ENCODE measurements at places on chromosomes 7 and 10.

DNA sequence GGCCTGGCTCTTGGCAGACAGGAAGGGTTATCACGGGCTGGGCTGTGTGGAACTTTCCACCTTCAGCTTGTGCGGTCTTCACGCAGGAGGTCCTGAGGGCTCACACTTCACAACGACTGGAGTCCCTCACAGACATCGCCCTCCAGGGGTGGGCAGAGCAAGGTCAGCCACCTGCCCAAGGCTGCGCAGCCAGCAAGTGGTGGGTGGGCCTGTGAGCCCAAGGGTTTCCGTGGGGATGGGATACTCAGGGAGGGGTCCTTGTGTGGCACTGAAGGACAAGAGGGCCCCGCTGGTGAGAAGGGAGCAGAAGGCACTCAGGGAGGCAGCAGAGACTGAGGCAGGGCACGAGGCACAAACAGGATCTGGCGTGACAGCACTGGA lies 22.0 kb downstream of the PDIA4 start:
- DNase-seq: no peak

DNA sequence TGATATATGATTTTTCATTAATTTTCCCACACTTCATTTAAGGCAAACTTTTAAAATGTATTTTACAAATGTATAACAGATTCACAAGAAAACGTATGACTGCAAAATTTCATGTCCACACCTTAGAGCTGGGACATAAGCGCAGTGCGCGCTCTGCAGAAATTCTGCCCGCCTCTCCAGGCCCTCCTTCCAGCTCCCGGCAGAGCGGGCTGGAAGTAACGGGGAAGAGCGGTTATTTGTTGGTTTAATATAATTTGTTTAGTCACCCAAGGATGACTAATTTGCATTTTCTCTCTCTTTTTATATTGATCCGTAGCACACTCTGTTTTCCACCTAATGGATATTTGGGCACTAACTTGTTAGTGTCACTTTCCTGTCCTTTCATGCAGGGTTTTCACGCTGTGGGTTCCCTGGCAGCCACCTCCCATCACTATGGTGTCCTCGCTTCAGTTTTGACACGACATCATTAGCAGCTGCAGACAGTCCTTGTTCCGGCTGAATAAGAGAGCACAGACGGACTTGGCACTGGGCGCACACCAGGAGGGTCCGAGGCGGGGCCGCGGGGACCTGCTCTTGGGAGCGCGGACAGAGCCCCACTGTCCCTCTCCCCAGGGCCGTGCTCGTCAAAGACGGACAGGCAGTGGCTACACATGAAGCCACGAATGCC lies 129.2 kb upstream of the SEC61G start:
- no peak for DNase-seq

- no peak for DNase-seq
Observed at GRCh38 chr7:684416-684815, 42.1 kb upstream of the DNAAF5 start.

- DNase-seq: no peak
Observed at GRCh38 chr7:139384611-139385010, 24.9 kb downstream of the LUC7L2 start.

GRCh38 chr7:151590850-151591771 lies 71.4 kb upstream of the RHEB start:
- DNase-seq: no peak

DNA sequence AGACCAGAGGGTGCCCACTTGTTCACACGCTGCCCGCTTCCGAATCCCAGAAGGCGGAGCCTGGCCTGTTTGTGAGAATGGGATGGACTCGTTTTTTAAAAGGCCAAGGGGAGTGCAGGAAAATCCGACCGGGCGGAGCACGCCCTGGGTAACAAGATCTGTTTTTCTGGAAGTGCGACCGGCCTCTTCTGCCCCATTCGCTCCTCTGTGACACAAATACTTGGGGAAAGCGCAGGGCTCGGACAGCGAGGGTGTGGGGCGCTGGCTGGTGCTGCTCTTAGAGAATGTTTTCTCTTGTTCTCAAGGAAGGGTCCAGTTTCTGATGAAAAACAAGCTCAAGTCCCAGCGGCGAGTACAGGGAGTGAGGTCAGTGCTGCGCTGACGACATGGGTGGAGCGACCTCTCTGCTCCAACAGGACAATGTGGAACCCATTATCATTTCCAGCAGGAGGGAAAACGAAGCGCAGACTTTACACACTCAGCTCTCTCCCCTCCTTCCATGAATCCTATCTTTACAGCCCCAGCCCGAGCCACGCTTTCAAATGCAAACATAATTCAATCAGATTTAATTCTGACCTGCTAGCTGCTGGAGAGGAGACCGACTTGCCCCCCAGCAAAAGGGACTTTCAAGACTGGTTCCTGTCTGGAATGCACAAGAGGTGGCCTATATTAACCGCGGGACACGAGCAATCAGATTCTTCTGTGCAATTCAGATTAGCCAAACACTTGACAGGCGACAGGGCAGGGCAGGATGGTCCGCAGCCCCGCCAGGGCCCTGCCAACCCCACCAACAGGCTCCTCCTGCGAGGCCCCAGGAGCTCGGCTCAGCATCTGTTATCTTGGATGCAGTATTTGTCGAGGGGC lies 1.1 kb downstream of the RADIL start:
- no peak for DNase-seq

DNA sequence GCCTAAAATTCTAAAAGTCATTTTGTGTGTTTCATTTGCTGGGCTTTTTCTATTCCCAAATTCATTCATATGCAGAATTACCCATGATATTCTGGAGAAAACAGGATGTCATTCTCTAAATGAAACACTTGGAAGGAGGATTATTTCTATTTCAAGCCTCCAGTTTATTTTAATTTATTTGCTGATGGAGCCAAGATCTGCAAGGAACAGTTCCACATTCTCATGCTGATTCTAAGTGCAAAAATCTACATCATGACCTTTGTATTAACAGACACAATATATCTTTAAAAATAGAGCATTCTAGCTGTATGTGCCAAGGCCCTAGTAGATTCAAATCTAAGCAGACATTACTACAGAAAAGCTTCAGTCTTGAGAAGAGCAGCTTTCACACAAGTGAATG lies 51.3 kb upstream of the KCND2 start:
- no peak for DNase-seq

DNA sequence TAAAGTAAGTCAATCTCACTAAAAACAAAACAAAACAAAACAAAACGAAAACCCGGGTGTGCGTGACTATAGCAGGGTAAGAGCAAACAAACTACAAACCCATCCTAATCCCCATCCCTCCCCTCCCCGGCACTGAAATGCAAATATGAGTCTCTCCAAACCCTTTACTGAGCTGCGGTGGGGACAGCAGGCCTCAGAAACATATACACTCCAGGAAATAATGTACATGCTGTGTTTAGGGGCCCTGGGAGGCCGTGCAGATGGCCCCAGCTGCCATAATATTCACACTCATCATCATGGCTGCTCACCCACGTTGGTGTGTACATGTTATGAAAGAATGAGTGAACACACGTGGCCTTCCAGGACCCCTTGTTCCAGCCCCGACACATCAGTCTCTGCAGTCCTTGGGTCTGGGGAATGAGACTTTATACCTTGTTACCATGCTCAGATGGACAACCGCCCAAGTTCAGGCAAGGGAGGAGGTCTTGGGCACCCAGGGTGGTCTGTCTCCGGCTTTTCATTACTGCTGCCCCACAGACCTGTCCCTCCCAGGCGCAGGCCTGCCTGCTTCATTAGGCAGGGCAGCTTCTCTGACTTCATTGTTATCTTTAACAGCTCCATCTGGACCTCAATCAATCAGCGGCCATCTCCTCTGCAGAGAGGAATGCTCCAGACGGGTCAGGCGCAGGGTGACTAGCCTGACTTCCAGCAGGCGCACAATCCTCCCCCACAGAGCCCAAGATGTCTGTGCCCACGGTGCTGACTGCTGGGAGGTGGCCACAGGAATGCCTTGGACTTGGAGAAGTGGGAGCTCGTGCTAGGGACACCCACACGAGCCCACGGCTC lies 20.6 kb downstream of the HSPA12A start:
- DNase-seq: no peak

DNA sequence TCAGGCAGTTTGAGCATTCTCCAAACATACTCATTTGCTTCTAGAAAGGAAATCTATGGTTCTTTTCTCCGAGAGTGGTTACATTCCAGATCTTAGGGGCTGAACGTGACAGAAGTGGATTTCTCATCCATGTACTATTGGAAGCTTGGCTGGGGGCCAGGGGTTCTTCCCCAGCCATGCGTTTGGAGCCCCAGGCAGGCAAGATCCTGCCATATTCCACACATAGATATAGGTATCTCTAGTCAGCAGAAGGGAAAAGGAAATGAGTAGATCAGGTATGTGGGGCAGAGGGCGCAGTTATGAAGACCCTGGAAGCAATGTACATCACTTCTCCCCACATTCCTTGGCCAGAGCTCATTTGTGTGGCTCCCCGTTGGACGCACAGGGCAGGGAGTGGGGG lies 299.8 kb downstream of the CCDC3 start:
- no peak for DNase-seq

DNA sequence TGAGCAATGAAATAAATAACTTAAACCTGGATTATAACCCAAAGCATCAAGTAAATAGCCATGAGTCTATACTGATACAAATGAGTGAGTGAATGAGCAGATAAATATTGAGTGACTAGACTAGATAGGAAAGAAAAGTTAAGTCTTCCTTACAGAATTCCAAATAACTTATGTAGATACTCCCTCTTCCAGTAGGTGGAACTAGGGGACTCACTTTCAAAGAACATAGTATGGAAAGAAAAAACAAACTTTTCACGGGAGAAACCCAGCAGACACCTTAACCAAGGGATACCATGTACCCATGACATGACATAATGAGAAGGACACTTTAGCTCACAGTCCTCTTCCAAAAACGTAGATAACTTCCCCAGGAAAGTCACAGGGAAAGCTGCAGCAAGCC lies 32.2 kb downstream of the CSGALNACT2 start:
- DNase-seq: no peak

DNA sequence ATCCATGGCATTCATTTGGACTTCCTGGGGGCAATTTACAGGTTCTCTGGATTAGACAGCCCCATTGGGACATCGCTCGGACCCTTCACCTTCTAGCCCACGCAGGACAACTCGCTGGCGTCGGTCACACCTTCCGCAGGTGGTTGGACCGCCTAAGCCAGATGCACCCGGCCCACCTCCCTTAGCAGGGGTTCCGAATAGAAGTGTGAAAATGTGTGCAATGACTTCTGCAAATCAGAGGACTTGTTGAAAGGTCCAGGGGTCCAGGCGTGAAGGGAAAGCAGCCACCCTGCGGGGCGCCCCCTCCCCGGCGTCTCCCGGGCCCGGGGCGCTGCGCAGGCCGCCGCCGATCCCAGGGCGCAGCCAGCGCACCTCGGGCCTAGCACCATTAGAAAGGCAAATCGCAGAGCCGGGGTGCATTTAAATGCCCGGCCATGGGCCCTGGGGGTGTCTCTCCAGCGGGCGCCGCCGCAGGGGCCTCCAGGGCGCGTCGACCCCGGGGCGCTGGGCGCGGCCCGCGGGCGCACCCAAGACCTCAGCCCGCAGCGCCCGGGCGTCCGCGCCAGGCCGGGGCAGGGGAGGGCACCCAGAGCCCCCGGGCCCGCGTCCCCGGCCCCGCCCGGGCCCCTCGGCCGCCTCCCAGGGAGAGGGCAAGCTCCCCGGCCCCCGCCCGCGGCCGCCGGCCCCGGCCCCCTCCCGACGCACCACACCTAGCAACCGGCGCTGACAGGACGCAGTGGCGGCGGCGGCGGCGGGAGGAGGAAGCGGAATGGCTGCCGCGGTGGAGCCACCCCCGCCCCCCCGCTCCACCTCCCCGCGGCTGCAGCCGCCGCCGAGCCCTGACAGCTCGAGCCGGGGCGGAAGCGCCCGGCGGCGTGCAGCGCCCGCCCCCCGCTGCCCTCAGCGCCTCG lies 1.2 kb downstream of the JAZF1 start:
- peak; percentile 64 for DNase-seq

- DNase-seq: no peak
Observed at GRCh38 chr7:26603631-26604030, 260.8 kb downstream of the SKAP2 start.

GRCh38 chr7:70426249-70426880 lies 705.6 kb upstream of the GALNT17 start:
- no peak for DNase-seq

- no peak for DNase-seq
Observed at GRCh38 chr7:16399265-16399831, 22.0 kb downstream of the CRPPA start.

- DNase-seq: no peak
Observed at GRCh38 chr10:89644691-89644966, 413 bp downstream of the PANK1 start.

GRCh38 chr10:95767884-95768556 lies 12.1 kb downstream of the ENTPD1 start:
- DNase-seq: no peak

DNA sequence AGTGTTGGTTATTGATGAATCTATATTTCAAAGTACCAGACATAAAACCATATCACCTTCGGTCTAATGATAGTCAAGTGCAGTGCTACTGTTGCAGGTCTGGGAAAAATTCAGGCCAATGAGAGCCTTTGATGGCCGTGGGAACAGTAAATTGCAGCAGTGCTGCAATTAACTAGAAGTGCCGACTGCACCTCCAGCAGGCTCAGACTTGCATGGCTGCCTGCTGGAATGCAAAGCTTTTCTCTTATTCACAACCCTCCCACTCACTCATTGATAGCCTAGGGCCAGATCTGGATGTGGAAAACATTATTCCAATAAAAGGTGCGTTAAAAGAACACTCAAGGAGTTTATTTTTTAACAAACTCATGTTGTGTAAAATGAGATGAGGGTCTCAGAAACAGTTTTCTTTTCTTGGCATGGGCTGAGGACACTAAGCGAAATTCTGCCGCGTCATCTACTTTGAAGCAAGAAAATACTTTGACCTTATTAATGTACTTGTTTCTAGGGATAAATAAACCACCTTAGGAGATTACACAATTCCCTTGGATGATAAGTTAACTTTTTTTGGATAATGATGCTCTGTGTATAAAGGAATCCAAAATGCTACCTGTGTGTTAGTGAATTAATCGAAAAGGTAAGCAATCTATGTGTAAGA lies 17.1 kb downstream of the PLXDC2 start:
- DNase-seq: no peak

DNA sequence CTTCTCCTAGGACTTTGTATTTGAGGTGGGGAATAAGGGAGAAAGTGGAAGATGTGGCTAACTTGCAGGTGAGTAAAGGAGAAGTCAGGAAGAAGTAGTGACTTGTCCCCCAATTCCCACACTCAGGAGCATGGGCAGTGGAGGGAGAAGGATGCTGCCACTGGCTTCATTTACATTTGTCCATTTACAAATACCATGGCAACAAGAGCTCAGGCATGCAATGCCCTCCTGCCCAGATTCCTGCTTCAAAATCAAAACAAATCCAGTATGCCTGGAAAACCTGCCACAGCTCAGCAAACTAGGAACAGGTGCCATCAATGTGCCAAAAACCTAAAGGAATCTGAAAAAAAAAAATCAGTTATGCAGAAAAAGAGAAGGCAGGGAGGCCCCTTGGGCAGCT lies 139.9 kb downstream of the KCNMA1 start:
- no peak for DNase-seq

DNA sequence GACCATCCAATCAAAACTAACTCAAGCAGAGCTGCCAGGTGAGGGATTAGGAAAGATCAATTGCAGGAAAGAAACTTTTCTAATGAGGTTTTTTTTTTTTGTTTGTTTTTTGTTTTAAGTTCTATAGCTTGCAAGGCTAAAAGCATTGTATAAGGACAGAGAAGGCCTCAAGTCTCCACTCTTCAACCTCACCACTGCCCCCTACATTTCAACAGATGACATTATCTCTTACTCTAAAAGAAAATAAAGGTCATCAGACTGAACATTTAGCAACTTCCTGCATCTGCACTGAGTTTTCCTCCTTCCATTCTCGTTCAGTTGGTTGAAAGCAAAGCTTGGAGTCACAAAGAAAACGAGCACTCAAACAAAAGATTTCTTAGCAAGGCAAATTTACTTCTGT lies 45.2 kb upstream of the EXOC4 start:
- DNase-seq: no peak

- DNase-seq: no peak
Observed at GRCh38 chr10:63007112-63007511, 126.0 kb upstream of the NRBF2 start.
